MM.1S (cell line): ENCODE measurements at places on chromosomes 16 and 17.

GRCh38 chr16:84628226-84628731 lies 10.4 kb upstream of the COTL1 start:
- DNase-seq = peak; percentile 75

- DNase-seq = no peak
These were observed 5.0 kb downstream of the IGFBP4 start for GRCh38 chr17:40448213-40448638.

DNA sequence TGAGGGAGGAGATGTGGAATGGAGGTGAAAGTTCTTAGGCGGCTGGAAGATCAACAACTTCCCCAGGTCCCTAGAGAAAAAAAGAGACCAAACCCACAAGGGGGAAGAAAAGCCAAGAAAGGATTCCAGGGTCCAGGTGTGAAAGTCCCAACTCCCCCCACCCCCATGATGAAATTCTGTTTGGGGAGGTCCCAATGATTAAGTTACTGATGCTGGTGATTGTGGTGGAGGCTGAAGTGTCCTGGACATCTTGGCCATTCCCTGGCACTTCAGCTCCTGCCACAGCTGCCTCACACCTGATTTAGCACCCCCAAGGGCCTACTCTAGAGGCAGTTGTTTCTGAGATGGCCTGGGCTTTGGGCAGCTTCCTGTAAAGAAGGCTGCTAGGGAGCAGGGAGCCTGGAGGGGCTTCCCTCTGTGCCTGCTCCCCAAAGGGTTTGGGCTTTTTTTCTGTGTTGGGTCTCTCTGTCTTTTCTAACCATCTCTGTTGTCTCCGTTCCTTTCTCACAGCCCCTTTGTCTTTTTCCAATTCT lies 13.1 kb downstream of the HOXB4 start:
- no peak for DNase-seq

- no peak for DNase-seq
These were observed 100.5 kb downstream of the VAT1L start for GRCh38 chr16:77888871-77889270.

DNA sequence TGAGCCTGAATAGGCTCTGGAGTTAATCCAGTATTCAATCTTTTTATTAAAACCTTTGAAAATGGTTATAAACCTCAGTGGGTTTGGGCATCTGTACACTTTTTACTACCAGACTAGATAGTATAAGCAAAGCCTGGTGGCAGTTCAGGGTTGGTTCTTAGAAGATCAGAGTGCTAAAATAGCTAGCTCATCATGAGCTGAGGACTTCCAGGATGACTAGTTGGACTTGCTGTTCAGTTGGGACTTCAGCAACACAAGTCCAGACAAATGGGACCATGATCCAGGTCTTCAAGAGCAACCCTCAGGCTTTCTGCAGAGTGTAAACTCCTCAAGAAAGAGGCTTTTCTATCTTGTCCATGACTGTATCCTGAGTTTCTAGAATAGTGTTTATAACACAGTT lies 1.2 kb upstream of the ZNF19 start:
- no peak for DNase-seq

DNA sequence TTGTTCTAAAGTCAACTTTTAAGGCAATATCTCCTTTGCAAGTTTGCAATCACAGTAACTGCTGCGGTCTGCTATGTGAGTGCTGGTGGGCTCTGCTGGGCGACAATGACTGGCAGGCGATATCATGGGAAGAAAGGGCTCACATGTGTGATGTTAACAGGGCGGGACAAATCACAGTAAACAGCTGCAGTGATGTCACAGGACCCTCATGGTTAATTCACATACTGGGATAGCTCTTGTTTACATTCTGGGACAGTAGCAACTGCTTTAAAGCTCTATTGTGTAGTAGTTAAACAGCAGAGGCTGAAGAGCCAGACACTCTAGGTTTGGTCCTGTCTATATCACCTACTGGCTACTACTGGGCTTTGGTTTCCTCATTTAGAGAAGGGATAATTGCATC lies 257.2 kb upstream of the ASIC2 start:
- no peak for DNase-seq

DNA sequence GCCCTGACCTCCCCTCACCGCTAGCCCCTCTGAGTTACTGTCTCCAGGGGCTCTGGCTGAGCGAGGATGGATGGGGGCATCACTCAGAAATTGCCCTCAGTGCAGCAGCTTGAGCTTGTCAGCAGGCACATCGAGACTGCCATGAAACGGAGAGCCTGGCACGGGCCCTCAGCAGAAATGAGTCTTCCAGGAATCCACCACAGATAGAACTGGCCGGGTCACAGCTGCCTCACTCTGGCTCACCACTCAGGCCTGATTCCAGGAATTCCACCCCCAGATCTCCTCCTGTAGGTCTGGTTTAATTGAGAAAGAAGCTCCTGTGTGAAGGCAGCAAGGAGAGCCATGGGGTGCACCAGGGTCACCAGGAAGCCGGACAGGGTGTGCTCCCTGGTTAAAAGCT lies 85.5 kb downstream of the GSG1L start:
- no peak for DNase-seq
